Kidney capillary endothelial cell (primary cell): ENCODE measurements at places on chromosomes 6 and 20.

GRCh38 chr20:4130404-4131189, 115.2 kb upstream of the RNF24 start:
- DNase-seq = no peak

DNA sequence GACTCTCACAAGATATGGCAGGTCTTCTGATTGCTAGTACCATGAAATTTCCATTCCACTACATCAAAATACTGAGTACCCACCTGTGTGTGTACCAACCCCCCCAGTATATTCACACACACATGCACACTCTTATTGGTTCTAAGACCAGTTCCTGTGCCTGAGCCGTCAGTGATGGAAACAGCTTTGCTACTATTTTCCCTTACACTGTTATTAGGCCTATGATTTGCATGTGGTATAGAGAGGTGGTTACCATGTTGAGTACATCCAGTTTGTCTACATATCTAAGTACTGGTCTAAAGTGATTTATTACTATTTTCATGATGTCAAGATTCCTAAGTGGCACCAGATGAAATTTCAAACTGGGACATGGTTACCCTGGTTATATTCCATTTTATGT, 459.9 kb downstream of the BCKDHB start:
- DNase-seq = no peak

- no peak for DNase-seq
These were observed 277.5 kb upstream of the MAN1A1 start for GRCh38 chr6:119626884-119627619.

DNA sequence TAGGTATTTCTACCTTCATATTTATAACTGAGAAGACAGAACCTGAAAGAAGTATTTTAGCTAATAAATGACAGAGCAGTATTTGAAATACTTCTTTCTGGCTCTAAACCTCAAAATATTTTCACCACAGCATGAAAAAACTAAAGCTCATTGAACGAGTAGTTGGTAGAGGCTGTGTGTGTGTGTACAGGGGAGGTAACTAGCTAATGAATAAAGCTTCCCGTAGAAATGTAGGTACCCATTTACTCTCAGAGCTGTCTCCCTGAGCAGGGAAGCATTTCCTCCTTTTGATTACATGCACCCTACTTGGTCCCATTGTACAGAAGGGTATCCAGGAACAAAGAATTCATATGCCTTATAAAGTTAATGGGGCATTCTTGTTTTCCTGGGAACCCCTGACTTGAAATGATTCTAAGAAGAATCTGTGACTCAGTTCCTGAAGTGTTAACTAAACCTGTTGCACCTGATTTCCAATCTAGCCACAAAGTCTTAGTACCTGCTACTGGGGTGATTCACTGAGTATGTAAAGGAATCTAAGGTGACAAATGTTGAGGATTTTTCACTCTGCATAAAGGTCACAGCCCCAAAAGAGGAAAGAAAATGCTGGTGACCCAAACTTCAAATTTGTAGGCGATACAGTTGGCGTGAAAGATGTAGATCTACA, 12.5 kb downstream of the CRYBG1 start:
- DNase-seq = no peak

DNA sequence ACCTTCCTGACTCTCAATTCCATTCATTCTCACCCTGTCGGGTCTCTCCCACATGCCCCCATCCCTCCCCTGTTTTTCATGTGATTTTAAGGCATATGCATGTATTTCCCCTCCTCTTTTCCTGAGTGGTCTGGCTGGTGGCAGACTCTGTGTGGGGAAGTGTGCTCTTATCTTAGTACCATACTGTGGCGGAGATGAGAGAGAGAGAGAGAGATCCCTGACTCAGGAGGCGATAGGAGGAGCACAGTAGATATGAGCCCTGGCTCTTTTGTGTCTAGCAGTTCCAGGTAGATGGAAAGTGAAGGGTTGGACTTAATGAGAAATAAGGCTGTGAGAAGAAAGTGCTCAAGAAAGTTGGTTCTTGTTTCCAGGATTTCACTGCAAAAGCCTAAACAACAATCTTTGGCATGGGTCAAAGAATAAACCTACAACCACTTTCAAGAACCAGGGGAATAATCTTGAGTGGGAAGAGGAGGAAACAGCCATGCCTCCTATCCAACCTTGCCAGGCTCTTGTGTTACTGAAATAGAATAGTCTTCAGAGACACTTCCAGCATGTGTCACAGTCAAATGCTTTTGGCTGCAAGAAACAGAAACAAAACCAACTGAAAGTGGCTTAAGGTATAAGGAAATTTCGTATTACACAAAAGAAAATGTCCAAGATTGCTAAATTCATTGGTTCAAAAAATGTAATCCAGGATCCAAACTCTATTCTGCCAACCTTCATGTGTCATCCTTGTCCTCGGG, 123.8 kb upstream of the MYLIP start:
- DNase-seq = no peak

DNA sequence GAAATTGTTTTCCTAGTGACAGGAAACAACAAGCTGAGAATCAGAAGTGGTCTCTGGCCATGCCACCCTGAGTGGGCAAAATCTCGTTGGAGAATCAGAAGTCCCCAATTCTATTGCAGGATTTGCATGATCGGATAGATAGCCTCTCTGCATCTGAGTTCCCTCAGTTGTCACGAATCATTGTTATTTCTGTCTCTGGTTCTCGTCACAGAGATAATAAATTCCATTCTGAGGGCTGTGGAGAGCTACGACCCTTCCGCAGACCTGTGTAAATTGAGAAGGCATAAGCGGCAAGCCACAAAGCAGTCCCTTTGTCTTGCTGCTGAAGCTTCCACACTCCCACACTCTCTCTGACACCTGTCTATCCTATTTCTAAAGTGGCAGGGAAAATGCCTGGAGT, 102.4 kb upstream of the CNR1 start:
- no peak for DNase-seq

DNA sequence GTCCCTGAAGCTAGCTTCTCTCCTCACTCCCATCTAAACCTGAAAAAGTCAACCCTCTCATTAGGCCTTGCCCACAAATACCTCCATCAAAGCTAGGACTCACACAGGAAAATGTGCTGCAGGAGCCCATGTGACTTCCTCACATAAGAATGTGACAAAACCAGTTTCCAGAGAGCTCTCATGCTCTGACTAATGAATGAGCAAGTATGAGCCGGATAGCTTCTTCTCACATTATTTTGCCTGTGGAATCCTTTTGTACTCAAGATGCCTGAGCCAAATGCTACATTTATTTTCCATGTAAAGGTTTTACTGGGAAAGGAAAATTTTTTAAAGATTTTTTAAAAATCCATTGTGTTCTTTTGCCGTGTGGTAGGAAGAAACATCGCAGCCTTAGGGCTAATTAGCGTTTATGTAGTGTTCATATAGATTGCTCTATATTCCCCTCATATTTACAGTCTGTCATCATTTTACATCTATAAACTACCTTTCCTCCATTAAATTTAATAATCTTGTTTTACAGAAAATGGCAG, 68.6 kb upstream of the CCN6 start:
- DNase-seq = peak; percentile 97

- no peak for DNase-seq
These were observed 13.3 kb downstream of the ZSCAN31 start for GRCh38 chr6:28322661-28323060.

GRCh38 chr6:105985098-105985815, 100.9 kb upstream of the PRDM1 start:
- DNase-seq = peak; percentile 10

- DNase-seq = no peak
These were observed 242.9 kb downstream of the KCNQ5 start for GRCh38 chr6:72864799-72865198.

- DNase-seq = no peak
These were observed 8.9 kb downstream of the MYT1 start for GRCh38 chr20:64173116-64173515.

- DNase-seq = no peak
These were observed 42.6 kb upstream of the SPDEF start for GRCh38 chr6:34598712-34599111.

GRCh38 chr6:167960579-167960978, 36.9 kb upstream of the KIF25 start:
- DNase-seq = no peak

DNA sequence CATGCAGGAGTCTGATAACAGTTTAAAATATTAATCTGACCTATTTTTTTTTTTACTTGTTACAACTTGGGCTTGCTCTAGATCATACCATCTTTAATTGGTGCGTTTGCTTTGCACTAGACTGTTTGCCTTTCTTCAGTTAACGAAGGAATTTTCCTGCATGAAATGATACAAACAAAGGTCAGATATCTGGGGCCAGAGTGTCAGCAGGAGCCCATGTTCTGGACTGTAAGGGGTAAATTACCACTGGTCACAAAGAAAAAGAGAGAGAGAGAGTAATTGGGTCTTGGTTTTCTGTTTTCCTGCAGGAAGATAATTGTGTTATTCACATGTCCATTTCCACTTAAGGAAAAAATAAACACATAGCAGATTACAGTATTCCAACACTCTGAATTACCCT, 399.4 kb upstream of the MARCKS start:
- no peak for DNase-seq

- no peak for DNase-seq
These were observed 39.0 kb downstream of the PYGB start for GRCh38 chr20:25286917-25287316.

- no peak for DNase-seq
These were observed 12.6 kb downstream of the ANKEF1 start for GRCh38 chr20:10047427-10047826.

DNA sequence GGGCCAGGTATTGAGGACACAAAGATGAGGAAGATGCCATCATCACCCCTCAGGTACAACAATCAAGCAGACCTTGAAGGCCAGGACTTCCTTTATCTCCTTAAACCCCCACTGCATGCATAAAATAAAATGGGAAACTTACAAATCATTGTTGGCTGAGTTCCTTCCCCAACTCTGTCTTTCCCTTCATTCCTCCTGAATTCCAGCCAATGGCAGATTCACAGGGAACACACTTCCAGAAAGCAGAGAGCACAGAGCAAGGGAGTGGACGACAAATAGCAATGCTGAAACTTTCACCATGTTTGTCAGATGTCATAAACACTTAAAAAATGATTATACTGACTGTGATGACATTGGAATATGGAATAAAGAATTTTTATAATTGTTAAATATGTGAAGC, 37.3 kb upstream of the NXT1 start:
- no peak for DNase-seq

GRCh38 chr6:162572240-162572639, 155.3 kb downstream of the PRKN start:
- DNase-seq = no peak

DNA sequence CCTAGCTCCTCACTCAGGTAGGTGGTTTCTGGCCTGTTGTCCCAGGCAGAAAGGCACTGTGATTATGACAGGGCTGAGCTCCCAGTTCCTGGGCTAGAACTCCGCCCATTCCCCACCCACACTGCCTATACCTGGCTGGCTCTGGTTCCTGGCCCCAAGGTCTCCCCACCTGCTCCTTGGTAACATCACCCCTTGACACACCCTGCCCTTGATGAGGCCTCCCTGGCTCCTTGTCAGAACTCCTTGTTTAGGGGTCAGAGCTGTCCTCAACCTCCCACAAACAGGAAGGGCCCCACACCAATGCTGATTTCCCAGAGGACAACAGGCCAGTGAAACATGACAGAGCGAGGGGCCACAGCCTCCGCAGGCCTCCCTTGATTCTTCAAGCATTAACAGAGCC, 15.5 kb upstream of the MYMX start:
- no peak for DNase-seq

DNA sequence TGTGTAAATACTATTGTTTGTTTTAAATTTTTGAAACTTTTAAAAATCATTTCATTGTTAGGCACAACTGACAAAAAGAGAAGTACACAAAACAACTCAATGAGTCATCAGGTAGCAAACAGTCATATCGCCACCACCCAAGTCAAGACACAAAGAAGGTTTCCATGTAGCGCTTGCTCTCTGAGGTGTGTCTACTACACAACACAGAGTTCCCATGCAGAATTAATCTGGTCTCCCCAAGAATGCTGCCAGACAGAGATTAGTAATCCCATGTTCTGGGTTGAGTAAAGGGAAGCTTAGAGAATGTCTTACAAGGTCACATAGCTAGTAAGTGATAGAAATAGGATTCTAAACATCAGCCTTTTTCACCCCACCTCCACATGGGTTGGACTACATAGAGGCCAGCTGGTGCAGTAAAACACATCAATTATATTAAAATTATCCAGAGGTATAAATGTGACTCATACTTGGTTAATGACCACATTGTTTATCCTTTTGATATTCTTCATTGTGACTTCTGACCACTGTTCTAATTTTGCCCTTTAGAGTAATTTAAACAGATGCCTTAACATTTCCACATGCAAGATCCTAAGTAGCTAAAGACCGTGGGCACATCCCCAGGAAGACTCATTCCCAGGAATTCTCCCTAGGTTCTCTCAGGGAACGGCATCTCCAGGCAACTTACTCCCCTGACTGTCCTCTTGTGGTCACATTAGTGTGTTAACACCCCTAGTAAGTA, 413.5 kb downstream of the PRKN start:
- DNase-seq = no peak

DNA sequence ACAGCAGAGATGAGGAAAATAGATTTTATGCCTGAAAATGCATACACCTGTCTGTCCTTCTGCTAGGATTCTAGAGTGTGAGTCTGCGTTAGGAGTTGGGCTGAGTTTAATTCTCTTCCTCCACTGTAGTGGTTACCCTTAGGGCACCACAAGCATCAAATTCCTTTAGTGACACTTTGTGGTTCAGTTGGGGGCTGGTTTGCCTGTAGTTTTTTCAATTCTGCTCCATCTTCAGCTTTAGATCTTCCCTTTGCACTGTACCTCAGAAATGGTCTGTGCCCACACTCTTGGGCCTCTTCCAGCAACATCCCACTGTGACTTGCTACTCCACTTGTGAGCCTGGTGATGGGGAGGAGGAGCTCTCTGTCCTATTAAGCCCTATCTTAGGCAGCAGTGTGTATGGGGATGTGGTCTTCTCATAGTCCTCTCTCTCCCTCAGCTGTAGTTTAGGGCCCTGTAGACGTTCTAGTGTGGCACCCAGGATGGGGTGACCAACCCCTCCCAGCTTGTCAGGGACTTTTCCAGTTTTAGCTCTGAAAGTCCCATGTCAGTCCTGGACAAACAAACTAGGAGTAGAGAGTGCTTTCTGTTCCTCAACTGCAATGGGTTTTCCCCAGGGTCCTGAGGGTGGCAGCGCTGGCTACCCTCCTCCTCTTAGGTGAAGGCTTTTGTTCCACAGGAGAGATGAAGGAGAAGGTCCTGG, 19.7 kb upstream of the OGFRL1 start:
- no peak for DNase-seq

DNA sequence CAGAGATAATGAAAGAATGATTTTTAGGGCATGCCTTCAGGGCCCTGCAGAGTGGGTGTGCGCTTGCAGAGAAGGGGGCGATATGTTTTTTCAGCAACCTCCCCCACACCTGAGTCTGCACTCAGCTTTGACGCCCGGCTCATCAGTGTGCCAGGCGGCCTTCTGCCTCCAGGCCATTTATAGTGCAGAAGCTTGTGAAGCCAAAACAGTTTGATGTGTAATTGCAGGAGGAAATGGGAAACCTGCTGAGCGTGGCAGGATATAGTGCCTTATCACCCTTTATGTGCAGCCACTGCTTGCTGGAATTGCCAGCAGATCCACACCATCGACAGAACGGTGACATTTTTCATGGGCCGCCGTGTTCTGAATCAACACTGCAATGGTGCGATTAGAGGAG, 178.2 kb downstream of the CDH4 start:
- DNase-seq = no peak

GRCh38 chr6:100258752-100259151, 206.0 kb downstream of the SIM1 start:
- DNase-seq = no peak
